ENCODE measurements at places on chromosomes 2 and 18. TPM values are rescaled to one million over a fixed set of nuclear protein-coding genes. Genes with fewer than 3 reads are reported as not detected.
A peak's percentile ranks its signal among the peaks of the same experiment; 100 is the strongest.

Gene G6PC2
- not detected for total RNA-seq

DNA sequence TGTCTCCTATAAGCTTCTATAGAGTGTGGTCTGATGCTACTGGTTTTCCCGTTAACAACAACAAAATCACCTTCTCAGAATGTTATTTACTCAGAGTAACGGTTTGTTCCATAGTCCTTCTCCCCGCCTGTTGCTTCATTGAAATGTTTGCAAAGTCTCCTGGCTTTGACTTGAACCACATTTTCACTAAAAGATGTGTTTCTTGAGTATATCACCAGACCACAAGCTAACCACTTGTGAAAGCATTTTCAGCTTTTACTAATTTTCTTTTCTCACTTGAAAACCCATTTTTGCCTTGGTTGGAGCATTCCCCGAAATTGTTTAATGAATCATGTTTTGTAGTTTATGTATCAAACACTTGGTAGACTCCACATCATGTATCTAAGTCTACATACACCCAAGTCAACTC, 121.2 kb downstream of the DPP4 start:
- no peak for DNase-seq

GRCh38 chr2:218839430-218839829, 7.8 kb upstream of the PRKAG3 start:
- DNase-seq = no peak

DNA sequence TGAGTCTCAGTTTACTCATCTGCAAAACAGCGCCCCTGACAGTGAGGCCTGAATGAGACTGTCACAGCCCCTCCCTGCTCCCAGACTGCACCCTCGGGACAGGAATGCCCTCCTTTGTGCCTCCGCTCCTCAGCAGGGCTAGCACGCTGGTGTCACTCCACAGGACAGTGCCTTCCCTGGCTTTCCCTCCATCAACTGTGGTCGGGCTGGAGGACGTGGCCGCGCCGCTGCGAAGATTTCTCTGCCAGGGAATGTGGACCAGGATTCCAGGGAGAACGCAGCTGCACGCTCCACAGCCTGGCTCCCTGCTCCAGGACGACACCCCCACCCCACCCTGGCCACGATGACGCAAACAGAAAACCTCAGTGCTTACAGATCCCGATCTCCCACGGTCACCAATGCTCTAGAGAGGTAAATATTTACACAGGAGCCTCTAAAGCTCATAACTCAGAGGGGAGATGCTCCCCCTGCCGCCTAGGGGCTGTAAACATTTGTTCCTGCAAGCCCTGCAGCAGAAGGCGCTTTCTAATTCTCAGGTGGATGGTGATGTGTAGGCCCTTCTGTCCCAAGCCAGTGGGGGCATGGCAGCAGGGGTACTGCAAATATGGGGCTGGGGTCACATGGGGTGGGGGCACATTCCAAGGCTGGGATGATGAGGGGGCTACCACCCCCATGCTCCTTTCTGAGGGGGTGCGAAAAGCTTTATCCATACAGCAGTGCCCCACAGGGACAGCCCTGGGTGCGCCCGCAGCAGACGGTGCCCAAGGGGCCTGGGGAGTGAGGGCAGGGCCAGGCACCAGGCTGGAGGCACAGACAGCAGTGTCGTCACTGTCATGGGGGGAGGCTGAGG, 12.4 kb downstream of the HS6ST1 start:
- peak; percentile 43 for DNase-seq

Gene IGFBP5
- total RNA-seq = 3.8 TPM

Gene EIF4E2
- total RNA-seq = 110 TPM

Gene PUM2
- 26.1 TPM for total RNA-seq

- peak; percentile 11 for DNase-seq
Observed at GRCh38 chr2:110205660-110206455, 1.0 kb upstream of the NPHP1 start.

Gene CXCR4
- total RNA-seq = not detected

Gene HMSD
- not detected for total RNA-seq

Gene CIB4
- not detected for total RNA-seq

Gene ASB18
- total RNA-seq = not detected

DNA sequence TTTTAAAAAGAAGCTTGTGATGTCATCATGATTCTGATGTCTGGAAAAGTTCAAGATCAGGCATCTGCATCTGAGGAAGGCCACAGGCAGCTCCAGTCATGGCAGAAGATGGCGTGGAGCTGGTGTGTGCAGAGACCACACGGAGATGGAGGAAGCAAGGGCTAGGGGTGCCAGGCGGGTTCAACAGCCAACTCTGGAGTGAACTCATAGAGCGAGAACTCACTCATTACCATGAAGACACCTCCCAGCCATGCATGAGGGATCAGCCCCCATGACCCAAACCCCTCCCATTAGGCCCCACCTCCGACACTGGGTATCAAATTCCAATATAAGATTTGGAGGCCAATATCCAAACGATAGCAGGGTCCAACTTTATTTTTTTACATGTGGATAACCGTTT, 61.6 kb downstream of the KCNG2 start:
- no peak for DNase-seq

- DNase-seq = no peak
Observed at GRCh38 chr2:238509151-238509835, 82.6 kb downstream of the ASB1 start.

DNA sequence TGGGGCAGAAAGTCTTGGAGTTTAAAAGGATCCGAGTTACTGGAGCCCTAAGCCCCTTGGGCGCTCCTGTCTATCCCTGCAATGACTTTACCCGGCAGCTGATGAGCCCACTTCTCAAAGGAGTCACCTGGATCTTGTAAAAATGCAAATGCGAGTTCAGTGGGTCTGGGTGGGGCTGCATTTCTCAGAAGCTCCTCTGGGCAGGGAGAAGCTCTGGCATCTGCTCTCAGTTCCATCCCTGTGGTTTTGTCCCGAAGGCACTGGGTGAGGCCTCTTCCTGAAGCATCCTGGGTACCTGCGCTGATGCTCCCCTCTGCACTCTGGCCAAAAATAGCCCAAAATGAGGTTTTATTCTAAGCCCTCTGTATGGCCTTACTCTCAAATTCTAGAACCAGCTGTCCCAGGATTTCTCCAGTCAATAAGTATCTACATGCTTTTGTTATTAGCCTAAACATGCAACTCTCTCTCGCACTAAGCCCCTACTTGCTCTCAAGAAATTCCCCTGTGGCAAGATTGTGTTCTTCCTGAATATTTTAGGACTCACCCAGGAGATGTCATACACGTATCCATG, 167.8 kb upstream of the APCDD1 start:
- no peak for DNase-seq

Gene PRKAG3
- not detected for total RNA-seq

DNA sequence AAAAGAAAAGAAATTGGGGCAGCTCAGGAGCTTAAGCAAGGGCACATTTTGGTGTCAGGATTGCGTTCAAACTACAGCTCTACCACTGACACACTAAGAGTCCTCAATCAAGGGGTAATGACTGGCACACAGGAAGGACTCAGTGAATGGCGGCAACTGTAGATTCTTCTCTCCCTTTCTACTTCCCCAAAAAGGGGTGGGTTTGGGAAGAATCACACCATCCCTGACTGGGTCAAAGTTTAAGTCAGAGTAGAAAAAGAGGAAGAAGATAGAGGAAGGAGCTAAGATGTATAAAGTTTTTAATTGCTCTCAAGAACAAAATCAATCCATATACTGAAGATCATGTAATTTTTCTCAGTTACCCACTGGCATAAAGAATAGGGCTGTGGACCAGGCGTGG, 2.6 kb downstream of the NLRC4 start:
- DNase-seq = no peak

Gene GAREM1
- total RNA-seq = 1.1 TPM

DNA sequence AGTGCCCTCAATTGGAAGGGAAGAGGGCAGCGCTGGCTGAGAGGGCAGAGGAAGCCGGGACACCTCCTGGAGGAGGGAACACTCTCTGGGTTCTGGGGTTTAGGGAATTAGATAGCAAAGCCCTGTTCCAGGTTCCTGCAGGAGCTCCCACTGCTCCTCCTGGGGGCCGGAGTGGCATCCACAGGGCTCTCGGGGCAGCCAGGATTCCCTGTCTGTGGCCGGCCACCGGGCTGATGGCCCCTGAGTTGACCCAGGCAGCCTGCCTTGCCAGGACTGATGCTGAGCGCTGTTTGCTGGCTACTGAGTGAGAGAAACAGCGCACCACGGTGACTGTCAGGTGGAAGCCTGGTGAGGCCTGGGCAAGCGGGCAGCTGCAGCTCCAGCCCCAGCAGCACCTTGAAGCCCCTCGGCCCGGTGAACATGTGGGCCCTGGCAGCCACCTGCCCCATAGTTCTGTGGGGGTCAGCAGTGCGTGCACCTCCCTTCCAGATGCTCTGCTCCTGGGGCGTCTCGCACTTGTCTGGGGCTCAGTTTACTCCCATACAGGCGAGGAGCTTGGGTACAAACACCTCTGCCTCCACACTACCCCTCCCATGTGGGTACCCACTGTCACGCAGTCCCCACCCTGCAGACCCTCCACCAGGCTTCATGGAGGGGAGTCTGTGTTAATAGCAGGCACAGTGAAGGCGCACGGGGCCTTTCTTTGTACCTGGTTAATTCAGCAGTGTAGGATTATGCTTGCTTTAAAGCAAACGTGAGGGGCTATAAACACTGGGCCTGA, 7.7 kb upstream of the ALLC start:
- DNase-seq = no peak

Gene KCNE4
- 0.30 TPM for total RNA-seq

- no peak for DNase-seq
Observed at GRCh38 chr18:63514888-63515678, 27.1 kb upstream of the SERPINB12 start.

DNA sequence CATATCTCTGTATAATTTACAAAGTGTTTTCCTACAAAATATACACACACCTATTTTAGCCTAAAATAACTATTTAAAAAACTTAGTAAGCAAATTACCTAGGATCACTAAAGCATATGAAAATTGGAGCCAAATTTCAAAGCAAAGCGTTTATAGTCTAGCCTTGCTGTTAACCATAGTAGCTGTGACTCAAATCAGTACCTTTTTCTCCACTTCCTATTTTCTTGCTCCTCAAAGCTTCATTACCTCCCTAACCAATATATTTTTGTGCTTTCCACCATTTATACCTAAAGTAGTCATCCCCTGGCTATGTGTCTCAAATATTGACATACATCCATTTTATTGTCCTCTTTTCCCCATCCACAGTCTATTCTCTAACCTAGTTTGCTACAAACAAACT, 73.1 kb downstream of the ERBB4 start:
- DNase-seq = no peak

- peak; percentile 61 for DNase-seq
Observed at GRCh38 chr2:150234787-150235446, 252.6 kb downstream of the RND3 start.

Gene SLC11A1
- 0.03 TPM for total RNA-seq

Gene FOXD4L1
- total RNA-seq = not detected

GRCh38 chr2:171675810-171676345, 11.4 kb upstream of the DYNC1I2 start:
- DNase-seq = no peak

DNA sequence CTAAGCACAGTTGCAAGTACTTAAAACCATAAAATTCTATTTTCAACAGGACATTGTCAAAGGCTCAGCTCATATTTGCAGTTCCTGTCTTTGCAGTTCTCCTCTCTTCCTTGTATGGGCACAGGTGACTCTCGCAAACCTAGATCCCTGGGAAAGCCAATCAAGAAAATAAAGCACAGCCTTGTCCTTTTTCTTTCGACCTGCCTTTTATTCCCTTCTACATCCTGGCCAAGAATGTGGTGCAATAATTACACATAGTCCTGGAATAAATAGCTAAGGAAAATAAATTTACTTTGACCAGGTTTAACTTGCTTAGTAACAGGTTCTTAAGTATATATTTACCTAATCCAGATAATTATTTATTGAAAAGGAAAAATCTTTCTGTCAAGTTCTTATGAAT, 20.2 kb downstream of the ATG16L1 start:
- DNase-seq = no peak

Gene FSHR
- not detected for total RNA-seq

- DNase-seq = no peak
Observed at GRCh38 chr2:148459377-148459778, 185.2 kb upstream of the EPC2 start.

DNA sequence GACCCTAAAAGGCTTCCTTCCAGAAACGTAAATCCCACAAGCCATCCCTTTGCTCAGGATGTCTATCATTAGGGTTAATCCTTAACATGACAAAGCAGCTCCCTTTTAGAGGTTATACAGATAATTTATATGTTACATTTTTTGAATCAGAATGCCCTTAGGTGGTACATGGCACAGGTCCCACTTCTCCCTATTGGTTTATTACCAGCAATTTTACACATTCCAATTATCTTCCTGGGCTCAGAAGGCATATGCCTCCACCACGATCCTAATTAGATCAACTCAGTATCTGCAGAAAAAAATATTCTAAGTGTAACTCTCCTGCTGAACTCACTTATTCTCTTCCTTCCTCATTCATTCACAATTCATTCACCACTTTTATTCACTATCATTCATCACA, 507.0 kb upstream of the MAP2 start:
- DNase-seq = no peak

GRCh38 chr2:105313877-105314276, 15.7 kb downstream of the TGFBRAP1 start:
- DNase-seq = no peak

Gene GNAL
- total RNA-seq = 2.7 TPM

Gene RAB6C
- not detected for total RNA-seq

Gene TCF7L1
- 0.46 TPM for total RNA-seq

- no peak for DNase-seq
Observed at GRCh38 chr18:22826726-22827125, 106.4 kb upstream of the RBBP8 start.

Gene ASXL3
- not detected for total RNA-seq

- DNase-seq = no peak
Observed at GRCh38 chr2:69797235-69797634, 32.2 kb upstream of the GMCL1 start.

Gene SP5
- 0.39 TPM for total RNA-seq

DNA sequence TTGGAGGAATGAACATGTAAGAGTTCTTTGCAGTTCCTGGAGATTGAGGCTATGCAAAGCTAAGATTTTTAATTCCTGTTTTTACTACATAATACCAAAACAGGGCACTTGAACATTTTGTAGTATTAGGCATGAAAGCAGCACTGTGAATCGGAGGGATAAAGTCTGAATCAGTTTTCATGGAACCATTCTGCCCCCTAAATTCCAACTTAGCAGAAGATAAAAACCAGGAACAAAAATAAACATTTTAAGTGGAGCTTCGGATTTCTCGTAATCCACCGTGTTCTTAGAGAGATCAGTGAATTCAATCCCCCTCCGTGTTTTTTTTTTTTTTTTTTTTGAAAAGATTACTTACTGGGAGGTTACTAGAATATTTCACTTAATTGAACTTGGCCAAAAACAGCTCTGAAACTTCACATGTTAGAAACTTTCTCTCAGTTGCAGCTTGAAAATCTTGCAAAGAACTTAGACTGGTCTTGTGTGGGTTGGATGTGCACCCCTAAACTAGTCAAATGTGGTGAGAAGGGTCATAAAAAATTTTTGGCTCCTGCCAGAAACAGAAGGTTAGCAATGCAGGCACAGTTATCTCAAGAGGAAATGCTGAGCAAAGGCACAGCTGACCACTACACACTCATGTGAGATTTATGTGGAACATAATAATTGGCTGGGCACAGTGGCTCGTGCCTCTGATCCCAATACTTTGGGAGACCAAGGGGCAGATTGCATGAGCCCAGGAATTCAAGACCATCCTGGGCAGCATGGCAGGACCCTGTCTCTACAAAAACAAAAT, 145.4 kb upstream of the RNF152 start:
- DNase-seq = no peak
